HT1080 (cell line): ENCODE measurements at places on chromosomes 2 and 18. TPM values are rescaled to one million over a fixed set of nuclear protein-coding genes. Genes with fewer than 3 reads are reported as not detected.

DNA sequence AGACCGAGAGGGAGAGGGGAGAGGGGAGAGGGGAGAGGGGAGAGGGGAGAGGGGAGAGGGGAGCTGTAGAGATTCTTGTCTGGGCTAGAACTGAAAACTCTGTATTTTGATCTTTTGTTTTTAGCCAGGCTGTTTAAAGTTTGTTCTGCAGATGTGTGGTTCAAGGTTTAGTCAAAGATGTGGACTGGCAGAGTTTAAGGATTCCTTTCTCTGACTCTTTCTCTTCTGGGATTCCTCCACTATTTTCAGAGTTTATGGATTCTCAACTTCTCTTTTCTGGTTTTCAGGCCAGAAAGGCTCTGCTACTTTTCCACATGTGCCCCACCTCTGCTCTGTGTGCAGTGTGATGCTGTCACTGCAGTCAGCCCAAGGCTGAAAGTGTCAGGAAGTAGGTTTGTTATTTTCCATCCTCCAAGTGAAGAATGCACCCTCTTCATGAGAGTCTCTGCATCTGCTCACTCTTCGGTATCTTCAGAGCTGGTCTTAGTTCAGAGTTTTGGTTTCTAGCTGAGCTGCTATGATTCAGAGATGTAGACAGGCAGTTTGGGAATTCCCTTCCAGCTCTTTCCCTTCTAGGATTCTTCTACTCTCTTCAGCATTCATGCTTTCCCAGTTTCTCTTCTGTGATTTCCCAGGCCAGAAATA lies 130.9 kb upstream of the SMAD7 start:
- DNase-seq, result no peak

- DNase-seq, result no peak
These were observed 23.5 kb upstream of the C1GALT1C1L start for GRCh38 chr2:43699761-43700160.

ASB18 gene
- total RNA-seq, result not detected in 2 replicates

- no peak for DNase-seq
These were observed 65.8 kb downstream of the RBMS1 start for GRCh38 chr2:160427629-160428404.

- no peak for DNase-seq
These were observed 121.3 kb downstream of the MTX2 start for GRCh38 chr2:176390276-176391147.

- DNase-seq, result no peak
These were observed 250.3 kb upstream of the EPHA4 start for GRCh38 chr2:221822416-221822815.

DNA sequence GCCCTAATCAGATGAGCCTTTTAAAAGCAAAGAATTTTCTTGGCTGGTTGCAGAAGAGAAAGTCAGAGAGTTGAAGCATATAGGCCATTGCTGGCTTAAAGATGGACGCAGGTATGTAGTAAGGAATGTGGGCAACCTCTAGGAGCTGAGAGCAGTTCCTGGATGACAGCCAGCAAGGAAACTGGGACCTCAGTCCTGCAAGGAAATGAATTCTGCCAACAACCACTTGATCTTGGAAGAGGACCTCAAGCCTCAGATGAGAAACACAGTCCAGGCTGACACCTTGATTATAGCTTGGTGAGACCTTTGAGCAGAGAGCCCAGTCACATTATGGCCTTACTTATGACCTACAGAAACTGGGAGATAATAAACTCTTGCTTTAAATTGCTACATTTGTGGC lies 15.7 kb downstream of the PHOSPHO2 start:
- no peak for DNase-seq

DCDC2C gene
- total RNA-seq, result 0.33 and 1.1 TPM in 2 replicates

SLC9A4 gene
- not detected in 2 replicates for total RNA-seq

LTBP1 gene
- 28.6 and 40.5 TPM in 2 replicates for total RNA-seq
